Activated effector memory CD4-positive, alpha-beta T cell treated with anti-CD3 and anti-CD28 coated beads, Interleukin-2, amount 50 U/mL, for 16 hours (primary cell): ENCODE measurements at places on chromosomes 2 and 18.

DNA sequence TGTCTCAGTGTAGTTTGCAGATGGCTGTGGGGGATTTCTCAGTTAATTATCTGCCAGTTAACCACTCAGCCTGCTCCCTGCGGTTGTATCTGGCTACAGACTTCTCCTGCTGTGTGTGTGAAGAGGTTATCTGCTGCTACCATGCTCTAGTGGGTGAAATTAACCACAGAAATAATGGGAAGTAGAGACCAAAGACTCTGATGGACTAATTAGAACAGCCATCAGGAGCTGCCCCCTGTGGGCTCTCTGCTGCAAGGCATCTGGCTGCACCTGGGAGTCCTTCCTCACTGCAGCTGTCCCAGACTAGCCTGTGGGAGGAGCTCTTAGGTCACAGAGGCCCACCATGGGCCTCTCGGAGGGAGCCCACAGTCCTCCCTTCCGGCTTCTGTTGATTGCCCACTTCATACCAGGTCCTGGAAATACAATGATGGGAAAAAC, 66.6 kb downstream of the CTIF start:
- DNase-seq = no peak

DNA sequence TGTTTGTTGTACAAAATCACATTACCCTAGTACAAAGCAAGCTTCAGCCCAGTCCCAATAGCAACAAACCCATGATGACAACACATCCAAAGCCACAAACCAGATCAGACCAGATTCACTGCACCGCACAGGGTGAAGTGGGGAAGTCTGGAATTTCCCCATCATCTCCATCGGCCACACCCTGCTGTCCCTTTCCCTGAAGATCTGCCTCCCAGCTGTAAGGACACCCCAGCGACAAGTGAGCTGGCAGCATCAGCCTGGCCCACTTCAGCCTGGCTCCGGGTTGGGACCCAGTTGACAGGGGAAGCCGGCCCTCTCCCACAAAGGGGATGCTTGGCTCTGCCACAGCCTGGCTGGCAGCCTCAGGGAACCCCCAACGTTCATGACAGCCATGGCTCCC, 207.6 kb downstream of the MGAT5 start:
- DNase-seq = no peak

DNA sequence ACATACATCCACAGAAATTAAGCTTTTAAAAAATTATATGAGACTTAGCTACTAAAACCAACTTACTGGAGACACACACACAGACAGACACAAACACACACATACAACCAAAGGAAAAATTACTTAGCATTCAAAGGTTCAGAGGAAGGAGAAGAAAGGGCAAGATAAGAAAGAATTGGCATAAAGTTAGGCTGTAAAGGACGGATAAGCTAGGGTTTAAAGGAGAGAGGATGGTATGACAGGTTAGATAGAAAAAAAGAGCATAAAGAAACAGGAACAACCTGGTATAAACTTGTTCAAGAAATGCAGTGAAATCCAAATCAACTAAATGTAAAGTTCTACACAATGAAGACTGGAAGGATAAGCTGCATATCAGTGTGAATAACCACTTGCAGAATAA, 73.4 kb downstream of the SLC66A3 start:
- DNase-seq = no peak

GRCh38 chr2:3430172-3430571, 50.7 kb downstream of the TRAPPC12 start:
- no peak for DNase-seq

DNA sequence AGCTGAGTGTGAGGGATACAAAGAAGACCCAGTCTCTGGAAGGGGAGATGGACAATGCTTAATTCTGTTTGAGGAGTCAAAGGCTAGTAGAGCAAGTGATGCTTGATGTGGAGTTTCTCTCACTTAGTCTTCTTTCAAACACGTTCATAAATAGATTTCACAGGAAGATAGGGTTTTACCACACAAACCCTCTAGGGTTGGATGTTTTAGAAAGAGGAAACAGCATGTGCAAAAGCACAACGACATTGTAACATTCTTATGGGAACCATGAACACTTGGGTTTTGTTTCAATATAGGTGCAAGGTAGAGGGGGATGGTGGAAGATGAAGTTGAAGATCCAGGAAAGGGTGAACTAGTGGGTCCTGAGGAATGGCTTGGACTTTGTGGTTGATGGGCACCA, 10.8 kb upstream of the EFEMP1 start:
- no peak for DNase-seq

- DNase-seq = no peak
These were observed 8.5 kb upstream of the CYBRD1 start for GRCh38 chr2:171513719-171514160.
